ENCODE measurements at places on chromosomes 3 and 15.

GRCh38 chr15:85539491-85539890 is 159.1 kb downstream of the AKAP13 start:
- no peak for DNase-seq

DNA sequence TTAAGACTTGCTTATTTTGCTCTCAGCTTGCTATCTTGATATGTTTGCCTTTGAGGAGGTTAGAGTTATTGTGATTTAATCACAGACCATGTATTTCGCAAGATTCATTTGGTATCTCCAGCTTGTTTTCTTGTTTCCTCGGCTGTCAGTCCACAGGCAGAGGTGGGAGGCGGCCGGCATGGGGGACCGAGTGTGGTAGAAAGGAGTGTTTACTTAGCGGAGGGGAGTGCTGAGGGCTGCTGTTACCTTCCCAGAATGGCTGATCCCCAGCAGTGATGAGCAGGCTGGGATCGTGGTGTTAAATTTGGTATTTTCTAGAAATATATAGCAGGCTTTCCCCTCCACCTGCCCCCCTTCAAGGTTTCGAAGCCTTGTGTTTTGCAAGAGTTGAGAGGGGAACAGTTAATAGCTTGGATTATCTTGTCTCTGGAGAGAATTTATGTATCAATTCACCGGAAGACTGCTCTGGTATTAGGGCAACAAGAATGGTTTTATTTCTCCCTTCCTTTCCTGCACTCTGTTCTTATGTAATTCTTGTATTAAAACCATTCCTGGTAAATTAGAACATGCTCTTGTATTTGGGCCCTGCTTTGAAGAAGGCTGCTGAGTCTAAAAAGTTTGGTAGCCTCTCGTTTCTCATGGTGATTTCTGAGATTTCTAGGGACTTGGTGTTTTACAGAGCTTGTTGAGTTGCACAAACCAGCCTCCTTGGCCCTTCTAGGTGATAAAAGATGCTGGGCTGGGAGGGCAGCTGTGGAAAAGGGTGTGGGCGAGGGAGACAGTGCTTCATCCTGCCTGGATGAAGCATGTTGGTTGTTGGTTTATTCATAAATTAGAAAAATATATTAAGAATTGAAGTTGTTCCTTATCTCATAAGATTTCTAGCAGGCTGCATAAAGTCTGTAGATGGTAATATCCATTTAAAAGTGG is 151.4 kb downstream of the IGF1R start:
- no peak for DNase-seq

DNA sequence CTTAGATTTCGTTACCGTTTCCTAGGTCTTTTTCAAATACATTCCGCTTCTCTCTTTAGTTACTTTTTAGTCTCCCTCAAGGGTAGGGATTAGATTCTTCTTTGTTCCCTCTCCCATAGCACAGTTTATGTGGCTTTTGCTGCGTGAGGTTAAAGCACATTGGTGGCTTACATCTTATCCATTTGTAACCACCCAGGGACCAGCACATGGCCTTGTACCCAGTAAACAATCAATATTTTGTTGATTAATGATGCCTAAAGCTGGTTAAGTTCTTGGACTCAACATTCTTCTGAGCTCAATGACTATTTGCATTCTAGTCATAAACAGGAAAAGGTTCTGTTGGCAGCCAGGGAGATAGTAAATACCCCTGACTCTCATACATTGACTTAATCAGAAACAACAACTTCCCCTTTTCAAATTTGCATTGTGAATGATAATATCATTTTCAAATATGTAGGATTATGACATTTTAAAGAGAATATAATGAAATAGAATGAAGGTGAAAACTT is 60.2 kb downstream of the CACNA1D start:
- DNase-seq, result no peak

- no peak for DNase-seq
Observed at GRCh38 chr3:67564008-67564407, 90.4 kb downstream of the SUCLG2 start.

DNA sequence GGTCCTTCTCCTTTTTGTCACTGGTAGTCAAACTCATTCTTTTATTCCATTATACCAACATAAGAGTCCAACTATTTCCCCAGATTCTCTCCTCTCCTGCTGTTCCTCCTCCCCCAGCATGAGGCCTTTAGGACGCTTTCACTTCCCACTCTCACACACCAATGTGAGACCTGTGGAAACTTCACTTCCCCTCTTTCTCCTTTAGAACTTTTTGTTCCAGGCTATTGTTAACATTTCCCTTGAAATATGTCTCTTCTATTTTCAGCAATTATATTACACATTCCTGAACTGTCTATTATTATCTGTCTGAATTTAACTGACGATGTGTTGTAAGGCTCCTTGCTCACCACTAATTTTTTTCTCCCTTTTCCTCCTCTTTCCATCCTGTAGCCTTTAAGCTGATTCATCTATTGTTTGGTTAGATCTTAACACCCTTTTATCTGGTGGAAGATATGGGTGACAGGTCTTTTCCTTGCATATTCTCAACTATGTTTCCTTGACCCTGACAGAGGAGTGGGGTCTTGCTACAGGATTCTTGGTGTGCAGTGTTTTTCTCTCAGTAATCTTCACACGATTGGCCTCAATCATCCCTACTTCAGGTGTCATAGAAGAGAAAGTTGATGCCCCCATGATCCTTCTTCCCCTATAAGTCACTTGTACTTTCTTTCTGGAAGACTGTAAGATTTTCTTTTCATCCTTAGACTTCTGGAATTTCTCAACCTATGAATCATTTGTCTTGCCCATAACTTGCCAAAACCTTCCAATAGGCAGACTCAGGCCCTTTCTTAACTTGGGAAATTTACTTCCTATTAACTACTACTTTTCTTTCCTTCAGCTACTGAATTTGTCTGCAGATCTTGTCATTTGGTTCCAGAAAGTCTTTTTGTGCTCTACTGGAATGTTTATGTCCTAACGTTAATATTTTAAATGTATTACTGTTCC is 5.9 kb downstream of the CYP19A1 start:
- no peak for DNase-seq

DNA sequence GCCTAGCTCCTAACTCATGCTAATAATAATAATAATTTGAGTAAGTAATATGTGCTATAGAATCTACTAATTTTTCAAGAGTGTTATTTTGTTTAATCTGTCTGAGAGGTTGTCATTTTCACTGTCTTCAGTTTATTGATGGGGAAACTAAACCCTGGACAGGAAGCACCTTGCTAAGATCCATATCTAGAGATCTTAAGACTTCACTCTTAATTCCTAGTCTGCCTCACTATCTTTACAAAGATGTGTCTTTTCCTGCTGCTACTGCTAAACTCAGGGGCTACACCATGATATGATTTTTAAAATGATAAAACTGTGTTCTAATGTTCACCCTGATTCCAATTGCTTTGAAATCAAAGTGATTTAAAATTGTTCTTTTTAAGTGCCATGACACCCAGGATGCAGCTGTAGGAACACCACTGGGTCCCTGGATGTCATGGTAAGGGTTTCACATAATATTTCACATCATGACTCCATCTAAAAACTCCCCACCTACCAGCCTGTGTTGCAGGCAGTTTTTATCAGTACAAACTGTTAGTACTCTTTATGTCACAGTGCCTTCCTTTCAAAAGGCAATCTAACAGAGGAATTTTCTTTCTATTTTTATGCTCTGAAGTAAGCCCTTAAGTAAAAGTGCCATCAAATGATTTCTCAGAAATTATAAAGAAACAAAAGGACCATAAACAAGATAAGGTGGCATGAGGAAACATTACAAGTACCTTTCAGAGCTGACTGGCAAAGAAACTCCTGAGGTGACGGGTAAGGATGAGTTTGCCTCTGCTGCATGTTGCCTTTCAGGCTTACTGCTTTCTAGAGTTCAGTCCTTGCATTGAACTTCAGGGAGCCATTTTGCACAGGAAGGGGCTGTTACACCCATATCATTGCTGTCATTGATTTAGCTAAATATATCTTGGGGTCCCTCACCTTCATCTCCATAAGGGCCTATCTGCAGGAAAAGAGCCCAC is 160.1 kb upstream of the SATB1 start:
- DNase-seq, result no peak

- DNase-seq, result peak; percentile 37
Observed at GRCh38 chr15:76903251-76903681, 1.9 kb downstream of the SCAPER start.

DNA sequence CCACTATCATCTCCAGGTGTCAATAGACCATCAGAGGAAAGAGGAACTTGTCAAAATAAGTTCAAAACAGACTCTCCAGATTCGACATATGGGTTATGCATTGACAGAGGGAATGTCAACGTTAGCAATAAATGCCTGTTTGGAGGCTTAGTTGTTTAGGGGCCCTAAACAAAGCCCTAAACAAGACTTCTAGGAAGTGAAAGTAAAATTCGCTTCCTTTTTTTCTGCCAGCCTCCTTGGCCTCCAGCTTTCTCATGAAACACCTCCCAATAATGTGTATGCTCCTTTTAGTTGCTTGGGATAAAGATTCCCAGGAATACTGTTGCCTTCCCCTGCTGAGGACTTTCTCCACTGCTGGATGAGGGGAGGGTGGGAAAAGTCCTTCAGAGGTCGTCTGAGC is 70.9 kb upstream of the ARNT2 start:
- no peak for DNase-seq

DNA sequence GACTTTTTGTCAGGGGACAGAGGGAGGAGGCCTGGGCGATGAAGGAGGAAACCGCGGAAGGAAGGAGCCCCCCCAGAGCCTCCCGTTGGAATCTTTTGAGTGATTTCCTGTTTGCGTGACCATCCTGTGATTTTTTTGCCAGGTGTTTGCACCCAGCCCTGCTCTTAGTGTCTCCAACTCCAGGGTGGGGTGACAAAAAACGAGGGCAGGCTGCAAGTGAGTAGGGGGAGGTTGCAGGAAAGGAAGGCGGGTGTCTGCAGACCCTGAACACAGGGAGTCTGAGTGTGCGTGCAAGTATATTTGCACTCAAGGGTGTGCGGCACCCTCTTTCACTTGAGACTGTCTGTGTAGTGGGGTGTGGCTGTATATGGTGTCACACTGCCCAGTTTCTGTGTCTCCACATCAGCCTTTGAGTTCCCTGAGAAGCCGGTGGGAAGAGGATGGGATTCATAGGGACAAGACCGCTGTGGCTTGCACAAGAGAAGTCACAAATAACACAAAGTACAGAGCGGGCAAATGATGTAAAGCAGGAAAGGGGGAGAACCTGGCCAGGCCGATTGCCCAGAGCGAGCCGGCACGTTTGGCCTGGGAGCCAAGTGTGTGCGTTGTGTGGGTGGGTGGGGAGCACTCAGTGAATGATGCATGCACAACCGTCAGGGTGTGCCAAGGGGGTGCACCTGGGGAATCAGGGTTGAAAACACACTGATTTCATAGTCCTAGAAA is 6.6 kb downstream of the ISLR2 start:
- DNase-seq, result no peak

GRCh38 chr3:151787626-151788025 is 26.3 kb upstream of the AADAC start:
- DNase-seq, result no peak

- no peak for DNase-seq
Observed at GRCh38 chr15:39784638-39785037, 2.0 kb upstream of the FSIP1 start.

Data from AML-193 (cell line).